ENCODE measurements at places on chromosomes 2 and 18.

DNA sequence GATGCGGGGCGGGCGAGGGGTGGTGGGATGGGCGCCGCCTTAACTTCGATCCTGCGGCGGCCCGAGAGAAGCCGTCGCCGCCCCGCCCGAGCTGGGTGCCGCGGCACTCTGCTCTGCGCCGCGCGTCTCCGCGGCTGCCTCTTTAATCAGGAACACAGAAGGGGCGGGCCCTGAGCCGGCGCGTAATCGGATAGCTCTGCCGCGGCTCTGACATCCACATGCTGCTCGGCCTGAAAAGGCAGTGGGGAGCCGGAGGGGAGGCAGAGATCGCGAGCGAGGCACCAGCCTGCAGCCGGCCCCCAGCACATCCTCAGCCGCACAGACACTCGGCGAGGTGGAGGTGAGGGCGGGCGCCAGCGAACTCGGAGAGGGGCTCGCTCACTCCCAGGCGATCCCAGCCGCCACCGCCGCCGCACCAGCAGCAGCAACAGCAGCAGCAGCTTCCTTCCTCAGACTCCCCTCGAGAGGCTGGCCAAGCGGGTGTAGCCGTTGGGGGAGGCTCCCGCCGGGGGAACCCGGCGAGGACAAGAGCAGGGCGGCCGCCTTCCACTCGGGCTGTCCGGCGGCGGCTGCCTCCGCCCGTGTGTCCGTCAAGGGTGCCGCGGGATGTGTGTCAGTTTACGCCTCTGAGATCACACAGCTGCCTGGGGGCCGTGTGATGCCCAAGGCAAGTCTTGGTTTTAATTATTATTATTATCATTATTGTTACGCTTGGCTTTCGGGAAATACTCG, at the start of gene NRP2:
Gene NRP2 (plus strand): TSS at position 263 of the 732 bp plus-strand sequence. CDS start 790 bp downstream, outside the sequence.
- no peak for DNase-seq

- DNase-seq = no peak
These were observed 23.6 kb downstream of the PARD6G start for GRCh38 chr18:80223581-80224148.

DNA sequence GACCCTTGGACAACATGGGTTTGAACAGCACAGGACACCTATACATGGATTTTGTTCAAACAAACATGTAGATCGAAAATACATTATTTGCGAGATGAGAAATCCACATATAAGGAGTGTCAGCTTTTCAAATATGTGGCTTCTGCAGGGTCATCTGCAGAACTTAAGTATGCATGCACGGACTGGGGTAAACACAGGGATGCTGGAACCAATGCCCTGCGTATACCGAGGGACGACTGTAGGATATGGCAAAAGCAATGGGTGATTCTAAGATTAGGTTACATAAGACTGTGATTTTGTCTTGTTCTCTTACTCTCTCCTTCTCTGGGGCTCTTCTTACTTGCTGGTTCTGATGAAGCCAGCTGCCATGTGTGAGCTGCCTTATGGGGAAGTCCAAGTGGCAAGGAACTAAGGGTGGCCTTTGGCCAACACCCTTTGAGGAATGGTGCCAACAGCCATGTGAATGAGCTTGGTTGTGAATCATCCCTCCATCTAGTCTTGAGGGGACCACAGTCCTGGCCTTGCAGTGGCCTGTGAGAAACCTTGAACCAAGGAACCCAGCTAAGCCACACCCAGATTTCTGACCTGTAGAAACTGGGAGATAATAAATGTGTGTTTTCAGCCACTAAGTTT, 66.5 kb downstream of the EVA1A start:
- DNase-seq = no peak

DNA sequence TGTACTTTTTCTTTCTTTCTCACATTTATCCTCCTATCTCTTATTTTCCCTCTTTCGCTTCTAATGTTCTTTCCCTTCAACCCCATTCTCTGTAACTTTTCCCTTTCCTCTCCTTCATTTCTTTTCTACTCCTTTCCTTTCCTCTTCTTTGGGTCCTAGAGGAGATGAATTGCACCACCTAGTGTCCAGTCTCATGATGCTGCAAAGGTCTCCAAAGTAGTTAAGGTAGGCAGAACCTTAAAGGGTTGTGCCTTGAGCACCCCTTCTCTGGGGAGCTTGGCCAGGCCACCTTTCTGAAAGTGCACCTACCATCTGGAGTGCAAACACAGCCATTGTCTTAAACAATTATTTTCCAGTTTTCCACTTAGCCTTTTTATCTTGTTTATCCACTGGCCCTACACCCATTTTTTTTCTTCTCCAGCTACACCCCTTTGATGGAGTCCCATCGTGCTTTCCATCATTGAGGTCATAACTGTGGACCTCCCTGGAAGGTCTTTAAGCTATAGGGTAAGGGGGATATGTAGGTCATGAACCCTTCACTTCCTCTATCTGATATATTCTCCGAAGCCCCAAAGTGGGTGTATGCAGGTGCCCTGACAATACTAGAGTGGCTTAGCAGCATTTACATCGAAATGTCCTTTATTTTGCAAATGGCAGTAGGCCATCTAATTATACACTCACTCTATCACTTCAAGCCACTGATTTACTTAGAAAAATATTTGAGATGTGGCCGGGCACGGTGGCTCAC, 155.9 kb downstream of the ESCO1 start:
- no peak for DNase-seq

DNA sequence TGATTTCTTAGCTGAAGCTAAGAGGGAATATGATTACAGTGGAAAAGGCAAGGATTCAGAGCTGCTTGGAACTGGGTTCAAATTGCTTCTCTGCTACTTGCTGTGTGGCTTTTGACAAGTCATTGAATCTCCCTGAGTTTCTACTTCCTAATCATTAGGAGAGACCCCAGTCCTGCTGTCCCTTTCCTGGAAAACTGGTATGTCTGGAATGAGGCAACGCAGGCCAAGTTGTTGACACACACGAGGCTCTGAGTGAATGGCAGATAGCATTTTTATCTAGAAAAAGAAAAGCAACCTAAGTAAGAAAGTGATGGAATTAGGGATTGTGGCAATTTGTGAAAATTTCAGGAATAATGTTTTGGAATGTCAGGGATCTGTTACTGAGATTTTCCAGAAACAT, 123.6 kb downstream of the LPIN1 start:
- no peak for DNase-seq

DNA sequence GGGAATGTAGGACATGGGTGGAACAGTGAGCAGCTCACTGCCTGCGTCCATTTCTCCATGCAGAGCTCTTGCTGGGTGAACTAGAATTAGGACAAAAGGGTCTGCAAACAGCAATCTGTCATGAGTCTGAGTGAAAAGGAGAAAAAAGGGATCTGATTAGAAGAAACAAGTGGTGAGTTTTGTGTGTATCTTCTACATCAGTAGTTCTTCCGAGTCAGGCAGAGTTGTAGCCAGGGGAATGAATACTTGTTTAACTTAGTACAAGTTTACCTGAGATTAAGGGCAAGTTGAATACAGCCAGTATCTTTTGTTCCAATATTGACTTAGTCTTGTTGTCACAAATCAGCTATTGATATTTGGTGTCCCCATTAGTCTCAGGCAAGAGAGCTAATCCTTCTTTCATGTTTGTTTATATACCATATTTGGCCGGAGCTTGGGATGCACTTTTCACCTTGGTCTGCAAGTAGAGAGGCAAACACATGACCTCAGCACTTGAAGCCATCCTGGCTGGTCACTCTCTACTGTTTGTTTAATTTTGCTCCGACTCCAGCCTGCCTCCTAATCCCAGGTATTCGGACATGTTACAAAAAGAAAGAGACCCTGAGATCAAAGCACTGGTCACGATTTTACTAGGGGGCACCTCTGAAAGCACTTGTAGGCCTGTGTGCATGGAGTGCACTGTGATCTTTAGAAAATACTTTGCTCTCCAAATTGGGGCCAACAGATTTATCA, 211.0 kb upstream of the NT5C1B start:
- DNase-seq = no peak

- no peak for DNase-seq
These were observed 25.1 kb upstream of the ARHGAP25 start for GRCh38 chr2:68709421-68709911.

Data from activated CD4-positive, CD25-positive, alpha-beta regulatory T cell treated with anti-CD3 and anti-CD28 coated beads, Interleukin-2, amount 50 U/mL, for 16 hours (primary cell).